ENCODE measurements at places on chromosomes 16 and 17.

GRCh38 chr16:4771646-4772045 lies 4.7 kb upstream of the ZNF500 start:
- no peak for DNase-seq

GRCh38 chr16:72921106-72921505 lies 126.8 kb downstream of the ZFHX3 start:
- DNase-seq, result no peak

DNA sequence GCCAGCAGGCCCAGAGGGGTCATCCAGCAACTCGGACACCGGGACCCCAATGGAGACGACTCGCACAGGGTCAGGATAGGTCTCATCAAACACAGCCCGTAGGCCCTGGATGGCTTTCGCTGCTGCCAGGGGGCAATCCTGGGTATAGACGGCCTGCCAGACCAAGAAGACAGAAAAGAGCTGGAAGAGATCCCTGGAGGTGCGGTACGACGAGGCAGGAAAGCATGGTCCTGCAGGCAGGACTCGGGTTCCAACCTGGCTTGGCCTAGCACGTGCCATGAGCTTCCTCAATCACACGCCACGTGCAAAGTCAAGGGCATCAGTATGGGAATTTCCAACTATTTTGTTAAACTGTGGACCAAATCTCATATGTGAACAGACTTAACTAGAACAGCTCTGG lies 6.3 kb upstream of the EXOSC6 start:
- DNase-seq, result no peak

- no peak for DNase-seq
Observed at GRCh38 chr17:28038802-28039201, 3.7 kb upstream of the NLK start.

- DNase-seq, result no peak
Observed at GRCh38 chr17:47317119-47317518, 6.6 kb upstream of the EFCAB13 start.

DNA sequence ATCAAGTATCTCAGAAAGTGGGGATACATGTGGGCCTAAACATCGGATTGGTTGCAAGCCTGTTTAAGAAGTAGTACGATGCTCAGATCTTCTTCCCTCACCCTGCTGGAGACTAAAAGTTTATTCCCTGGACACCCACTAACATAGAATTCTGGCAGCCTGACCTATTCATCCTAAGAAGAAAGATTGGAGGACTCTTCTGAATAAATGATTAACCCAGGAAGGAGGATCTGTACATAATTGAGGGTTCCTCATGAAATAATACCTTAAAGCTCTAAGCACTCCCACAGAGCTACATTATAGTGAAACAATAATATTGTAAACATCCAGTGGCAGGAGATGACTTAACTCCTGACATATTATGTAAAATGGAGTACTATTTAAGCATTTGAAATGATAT lies 111.7 kb downstream of the NLK start:
- no peak for DNase-seq

GRCh38 chr17:43832168-43832975 lies 574 bp downstream of the MPP3 start:
- DNase-seq, result no peak

- no peak for DNase-seq
Observed at GRCh38 chr17:79065105-79065670, 9.4 kb upstream of the ENGASE start.

DNA sequence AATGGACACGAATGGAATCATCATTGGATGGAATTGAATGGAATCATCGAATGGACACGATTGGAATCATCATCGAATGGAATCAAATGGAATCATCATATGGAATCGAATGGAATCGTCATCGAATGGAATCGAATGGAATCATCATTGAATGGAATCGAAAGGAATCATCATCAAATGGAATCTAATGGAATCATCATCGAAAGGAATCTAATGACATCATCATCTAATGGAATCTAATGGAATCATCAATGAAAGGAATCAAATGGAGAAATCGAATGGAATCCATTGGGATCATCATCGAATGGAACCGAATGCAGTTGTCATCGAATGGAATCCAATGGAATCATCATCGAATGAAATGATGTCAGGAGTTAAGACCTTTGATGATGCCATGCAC lies 154.9 kb downstream of the SHCBP1 start:
- no peak for DNase-seq

- DNase-seq, result no peak
Observed at GRCh38 chr17:44084131-44084538, 13.6 kb downstream of the G6PC3 start.

- DNase-seq, result no peak
Observed at GRCh38 chr16:56042416-56042815, 148.9 kb upstream of the GNAO1 start.

DNA sequence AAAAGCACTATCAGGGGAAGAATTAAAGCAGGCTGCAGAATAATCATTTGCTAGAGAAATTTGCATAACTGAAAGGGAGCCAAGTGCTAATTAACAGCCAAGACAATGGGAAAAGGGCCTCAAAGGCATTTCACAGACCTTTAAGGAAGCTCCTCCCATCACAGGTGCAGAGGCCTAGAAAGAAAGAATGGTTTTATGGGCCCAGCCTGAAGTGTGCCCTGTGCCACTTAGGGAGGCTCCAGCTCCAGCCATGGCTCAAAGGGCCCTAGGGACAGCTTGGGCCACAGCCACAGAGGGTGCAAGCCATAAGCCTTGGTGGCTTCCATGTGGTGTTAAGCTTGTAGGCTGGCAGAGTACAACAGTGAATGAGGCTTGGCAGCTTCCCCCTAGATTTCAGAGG lies 50.1 kb downstream of the RNF112 start:
- DNase-seq, result no peak

DNA sequence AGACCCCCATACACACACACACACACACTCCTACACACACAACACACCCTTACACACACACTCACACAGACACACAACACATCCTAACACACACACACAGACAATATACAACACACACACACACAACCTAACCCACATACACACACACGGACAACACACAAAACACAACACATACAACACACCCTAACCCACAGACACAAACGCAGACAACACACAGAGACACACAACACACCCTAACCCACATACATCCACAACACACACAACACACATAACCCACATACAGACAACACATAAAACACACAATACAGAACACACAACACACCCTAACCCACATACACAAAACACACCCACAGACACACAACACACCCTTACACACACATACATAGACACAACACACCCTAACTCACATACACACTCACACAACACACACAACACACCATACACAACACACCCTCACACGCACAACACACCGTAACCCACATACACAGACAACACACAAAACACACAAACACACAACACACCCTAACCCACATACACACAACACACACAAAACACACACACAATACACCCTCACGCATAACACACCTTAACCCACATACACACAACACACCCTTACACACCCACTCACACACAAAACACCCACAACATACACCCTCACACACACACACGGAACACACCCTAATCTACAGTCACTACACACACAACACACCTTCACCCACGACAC lies 4.4 kb downstream of the ASGR1 start:
- no peak for DNase-seq

DNA sequence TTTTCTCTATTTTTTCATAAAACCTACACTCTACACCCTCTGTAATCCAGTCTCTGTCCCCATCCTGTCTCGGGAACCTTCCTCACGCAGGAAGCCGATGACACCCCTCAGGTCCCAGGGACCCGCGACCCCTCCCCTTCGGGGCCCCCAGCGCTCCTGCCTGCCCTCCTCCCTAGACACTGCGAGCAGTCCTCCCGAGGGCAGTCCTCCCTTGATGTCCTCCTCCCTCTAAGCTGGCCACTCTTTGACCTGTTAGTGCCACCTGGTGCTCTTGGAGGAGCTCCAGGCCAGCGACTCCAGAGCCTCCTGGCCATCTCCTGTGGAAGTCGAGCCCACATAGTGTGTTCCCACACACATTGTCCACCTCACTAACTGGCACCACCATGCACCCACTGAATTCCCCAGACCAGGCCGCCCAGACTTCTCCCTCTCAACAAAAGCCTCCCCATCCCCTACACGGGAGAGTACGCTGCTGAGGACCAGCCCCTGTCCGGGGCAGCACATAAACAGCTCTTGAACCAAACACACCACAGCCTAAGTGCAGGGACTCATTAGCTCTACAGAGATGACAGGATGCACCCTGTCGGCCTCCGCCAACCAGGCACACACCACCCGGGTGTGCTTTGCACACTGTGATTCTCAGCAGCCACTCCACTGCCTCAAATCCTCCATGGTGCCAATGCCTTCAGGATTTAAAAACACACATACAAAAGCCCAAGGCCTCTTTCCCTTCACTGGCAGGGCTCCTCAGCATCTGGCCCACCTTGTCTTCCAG lies 9.3 kb downstream of the OSBPL7 start:
- no peak for DNase-seq

DNA sequence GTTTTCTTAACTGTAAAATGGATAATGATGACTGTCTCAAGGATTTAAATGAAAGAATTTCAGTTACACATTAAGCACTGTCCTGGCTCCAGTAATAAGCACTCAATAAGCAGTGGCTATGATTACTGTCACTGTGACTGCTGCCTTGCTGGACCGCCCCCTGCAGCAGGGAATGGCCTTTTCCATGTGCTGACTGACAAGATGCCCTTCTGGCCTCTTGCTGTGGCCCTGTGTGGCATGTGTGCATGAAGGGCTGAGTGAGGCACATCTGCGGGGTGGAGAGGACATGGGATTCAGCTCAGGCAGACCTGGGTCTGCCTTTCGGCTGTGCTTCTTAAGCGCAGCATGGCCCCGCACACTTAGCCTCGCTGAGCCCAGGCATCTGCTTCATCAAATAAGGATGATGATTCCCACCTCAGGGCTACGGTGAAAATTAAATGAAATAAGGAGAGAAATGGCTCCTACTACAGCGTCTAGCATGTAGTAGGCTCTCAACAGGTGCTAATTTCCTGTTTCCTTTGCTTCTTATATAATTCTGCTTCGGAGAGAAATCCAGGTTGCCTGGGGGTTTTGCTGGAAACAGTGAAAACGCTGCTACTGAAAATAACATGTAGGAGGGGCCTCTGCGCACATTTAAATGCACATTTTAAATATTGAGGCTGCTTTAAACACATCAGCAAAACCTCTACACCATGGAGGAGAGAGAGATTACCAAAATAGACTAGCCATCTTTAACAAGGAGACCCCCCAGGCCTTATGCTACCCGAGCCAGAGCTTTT lies 183.9 kb downstream of the PARN start:
- DNase-seq, result no peak

Data from cortex of kidney (tissue), 1 donor.